ENCODE measurements at places on chromosomes 4 and X.

GRCh38 chrX:134623293-134624045 is 34.8 kb downstream of the PLAC1 start:
- DNase-seq: no peak

DNA sequence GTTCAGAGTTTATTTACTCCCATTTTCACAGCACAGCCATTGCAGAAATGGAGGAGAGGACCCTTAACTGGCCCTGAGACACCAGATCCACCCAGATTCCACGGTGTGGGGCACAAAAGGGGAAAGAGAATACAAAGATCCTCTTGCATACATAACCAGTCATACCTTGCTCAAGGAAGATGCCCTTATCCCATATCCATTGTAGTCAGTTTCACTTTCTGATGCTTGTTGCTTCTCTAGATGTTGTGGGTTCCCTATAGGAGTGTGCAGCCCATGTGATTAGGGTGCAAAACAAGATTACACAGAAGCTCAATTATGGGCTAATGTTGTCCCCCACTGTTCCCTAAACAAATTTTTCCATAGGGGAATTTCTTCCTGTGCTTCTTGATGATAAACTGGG is 1309.0 kb upstream of the PABPC4L start:
- no peak for DNase-seq

DNA sequence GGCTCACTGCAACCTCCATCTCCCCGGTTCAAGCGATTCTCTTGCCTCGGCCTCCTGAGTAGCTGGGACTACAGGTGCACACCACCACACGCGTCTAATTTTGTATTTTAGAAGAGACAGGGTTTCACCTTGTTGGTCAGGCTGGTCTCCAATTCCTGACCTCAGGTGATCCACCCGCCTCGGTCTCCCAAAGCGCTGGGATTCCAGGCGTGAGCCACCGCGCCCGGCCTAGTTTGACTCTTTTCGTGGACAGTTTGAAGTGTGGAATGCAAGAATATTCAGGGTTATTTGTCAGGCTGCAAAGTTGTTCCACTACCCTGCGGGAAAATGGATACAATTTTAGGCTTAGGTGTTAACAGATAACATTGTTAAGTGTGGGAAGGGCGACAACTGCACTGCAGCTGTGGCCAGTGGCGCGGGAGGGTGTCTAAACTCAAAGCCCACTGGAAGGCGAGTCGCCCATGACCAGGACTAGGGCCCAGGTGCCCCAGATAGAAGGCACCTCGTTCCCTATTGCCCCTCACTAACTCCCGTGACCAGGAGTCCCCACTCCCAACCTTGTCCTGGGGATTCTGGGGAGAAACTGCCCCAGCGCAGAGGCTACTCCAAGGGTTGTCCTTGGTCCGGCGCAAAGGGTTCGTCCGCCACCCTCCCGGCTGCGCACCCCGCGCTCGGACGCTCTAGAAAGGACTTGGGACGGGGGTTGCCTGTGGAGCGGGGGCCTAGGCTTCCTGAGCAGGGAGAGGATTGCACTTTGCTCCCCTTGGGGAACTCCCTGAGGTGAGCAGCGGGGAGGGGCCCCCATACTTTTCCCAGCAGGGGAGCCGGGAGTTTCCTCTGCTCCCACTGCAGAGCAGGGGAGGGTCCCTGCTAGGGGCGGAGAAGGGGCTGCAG is 1.1 kb upstream of the CD99 start:
- DNase-seq: no peak

DNA sequence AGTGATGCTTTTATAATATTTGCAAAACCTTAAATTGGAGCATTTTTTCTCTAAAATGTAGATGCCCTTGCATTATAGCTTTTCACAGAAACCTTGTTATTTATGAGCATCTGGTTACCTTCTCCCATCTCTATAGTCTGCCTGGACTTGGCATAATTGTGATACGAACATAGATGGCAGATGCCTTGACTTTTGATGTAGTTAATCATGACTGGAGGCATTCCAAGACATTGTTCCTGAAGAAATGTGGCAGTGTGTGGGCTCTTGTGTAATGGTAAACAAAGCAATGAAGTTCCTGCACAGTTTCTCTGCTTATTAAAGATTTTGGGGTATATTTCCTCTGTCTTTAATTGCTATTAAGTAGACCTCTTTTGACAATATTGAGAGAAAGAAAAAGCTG is 500.1 kb downstream of the PCDH19 start:
- no peak for DNase-seq

DNA sequence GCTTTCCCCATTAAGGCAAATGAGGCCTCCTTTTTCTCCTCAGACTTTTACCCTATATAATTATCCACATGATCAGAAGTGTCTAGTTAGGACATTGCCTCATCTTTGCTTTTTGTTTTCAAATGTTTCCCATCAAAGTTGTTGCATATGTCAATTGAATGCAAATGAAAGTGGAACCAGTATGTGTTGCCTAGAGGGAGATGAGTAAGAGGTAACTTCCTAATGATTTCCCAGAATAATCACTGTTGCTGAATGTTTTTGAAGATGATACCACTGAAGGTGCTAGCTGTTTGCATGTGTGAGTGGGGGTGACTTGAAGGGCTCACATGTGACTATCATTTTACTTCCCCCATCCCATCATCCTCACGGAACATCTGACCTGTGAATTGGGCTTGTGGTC is 33.9 kb downstream of the PAK3 start:
- DNase-seq: no peak

GRCh38 chrX:69618803-69619202 is 2.9 kb downstream of the EDA start:
- no peak for DNase-seq

All from NCI-H446 (cell line).